ENCODE measurements at places on chromosomes 7 and 10.

DNA sequence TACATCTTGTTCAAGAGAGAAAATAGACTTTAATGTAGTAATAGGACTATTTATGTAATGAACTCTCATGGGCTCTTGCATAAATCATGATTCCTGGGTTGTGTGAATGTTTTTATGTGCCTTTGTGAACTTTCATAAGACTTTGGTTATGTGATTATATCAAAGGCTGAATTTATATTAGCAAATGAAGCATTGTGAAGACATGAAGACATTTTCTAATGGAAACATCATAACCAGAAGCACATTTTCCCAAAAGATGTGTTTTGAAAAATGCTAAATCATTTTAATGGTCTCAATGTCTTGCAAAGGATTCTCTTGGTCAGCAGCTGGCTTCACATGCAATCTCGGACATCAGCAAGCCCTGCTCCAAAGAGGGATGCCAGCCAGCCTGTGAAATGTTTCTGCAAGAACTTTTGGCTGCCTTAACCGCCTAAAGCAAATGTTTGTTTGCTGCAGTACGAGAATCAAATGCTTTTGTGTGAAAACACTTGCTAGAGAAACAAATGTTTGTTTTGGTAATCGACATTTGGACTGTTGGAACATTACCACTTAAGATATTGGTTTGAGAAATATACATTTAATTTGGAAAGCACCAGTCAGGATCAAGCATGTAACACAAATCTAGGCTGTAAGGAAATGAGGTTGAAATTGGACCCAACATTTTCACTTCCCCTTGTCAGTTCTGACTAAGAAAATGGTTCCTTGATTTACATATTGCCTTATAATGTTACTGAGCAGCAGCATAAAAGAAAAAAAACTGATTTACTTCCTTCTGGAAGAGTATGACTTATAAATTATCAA is 102.1 kb downstream of the RTKN2 start:
- no peak for DNase-seq

DNA sequence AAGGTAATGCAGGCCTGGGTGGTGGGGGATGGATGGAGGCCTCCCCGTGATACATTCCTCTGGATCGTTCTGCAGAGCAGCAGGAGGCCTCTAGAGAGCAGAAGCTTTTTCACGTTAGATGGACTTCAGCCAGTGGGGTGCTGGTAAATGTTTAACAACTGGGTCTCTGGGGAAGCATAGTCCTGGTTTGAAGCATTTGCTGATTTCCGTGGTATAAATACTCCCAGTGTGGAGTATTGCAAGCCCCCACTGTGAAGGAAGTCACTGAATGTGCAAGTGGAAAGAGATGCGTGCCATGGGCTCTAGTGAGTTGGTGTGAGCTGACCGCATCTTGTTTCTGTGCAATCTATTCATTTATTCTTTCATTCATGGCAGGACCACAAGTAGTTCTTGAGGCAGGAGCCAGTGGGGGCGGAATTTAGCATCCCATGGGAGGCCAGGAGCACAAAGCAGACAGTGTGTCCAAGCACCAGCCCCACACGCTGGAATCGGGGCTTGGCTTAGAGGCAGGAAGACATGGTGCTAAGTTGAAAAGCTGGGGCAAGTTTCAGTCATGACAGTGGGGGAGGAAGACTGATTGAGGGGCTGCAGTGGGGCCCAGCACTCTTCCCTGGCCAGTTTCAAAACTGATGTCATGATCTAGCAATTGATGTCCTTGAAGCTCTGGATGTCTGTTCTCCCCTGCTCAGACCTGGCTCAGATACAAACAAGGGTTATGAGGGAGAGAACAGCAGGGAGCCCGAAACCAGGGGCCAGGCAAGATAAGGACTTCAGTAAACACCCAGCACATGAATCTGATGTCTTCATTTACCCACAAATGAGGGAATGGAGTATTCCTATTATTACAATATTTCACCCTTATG is 280.9 kb upstream of the LYZL1 start:
- peak; percentile 58 for DNase-seq

GRCh38 chr10:78531088-78531487 is 497.4 kb downstream of the RPS24 start:
- DNase-seq: no peak

DNA sequence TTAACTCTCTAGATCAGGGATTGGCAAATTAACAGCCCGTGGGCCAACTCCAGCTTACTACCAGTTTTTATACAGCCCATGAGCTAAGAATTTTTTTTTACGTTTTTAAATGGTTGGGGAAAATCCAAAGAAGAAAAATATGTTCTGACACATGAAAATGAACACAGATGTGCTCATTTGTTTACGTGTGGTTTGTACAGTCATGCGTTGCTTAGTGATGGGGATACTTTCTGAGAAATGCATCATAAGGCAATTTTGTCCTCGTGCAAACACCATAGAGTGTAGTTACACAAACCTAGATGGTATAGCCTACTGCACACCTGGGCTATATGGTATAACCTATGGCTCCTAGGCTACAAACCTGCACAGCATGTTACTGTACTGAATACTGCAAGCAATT is 8.3 kb upstream of the SMKR1 start:
- peak; percentile 93 for DNase-seq

DNA sequence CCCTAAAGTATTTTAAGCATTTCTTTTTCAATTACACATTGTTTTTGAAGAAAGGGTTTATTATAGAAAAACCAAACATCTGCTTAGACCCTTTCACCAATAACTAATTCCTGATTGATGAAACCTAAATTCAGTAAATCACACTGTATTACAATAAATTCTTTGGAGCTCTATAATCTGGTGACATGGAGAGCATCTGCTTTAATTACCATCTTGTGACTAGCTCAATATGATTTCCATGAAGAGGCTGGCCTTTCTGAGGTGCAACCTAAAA is 9.7 kb downstream of the HYCC1 start:
- DNase-seq: peak; percentile 20

GRCh38 chr10:15293862-15294842 is 76.9 kb downstream of the FAM171A1 start:
- peak; percentile 39 for DNase-seq

DNA sequence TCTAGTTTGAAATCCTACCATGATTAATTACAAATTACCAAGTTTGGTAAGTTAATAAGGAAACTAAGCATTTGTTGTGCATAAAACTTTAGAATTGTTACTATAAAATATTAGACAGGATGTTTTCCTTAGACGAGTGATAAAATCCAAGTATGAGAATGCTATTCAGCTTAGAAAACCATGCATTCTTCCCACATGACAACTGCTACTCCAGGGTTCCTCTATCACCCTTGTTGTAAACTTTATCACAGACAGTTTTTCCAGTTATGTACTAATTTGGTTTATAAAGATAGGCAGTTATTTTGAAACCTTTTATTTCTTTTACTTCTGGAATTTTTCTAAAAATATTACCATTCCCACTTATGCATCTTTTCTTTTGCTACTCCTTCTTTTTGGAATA is 52.0 kb downstream of the SIRT1 start:
- DNase-seq: no peak

GRCh38 chr10:117260084-117260483 is 19.2 kb downstream of the SLC18A2 start:
- DNase-seq: no peak

DNA sequence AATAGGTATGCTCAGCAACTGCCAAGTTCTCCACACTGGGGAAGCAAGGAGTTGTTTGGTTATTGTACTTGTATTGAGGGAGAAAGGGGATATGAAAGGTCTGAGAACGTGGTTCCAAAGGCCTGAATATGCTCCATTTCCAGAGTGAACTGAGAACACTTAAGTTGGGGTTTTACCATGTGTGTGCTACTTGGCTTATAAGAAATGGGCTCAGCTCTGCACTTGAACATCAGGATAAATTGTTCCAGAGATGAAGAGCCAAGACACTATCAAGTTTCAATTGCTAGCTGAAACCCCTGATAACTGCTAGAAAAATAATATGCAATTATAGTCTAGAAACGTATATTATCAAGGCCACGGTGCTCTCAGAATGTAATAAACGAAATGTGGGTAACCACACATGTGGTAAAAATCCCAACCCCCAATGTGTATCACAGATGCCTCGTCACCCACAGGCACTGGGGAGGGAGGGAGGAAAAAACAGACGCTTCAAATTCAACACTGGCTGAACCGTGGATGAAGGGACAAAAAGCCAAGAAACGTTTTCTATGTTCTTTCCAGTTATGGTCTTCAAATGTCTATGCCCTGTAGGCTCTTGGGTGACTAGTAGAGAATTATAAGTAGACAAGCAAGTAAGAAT is 16.3 kb downstream of the ELMO1 start:
- no peak for DNase-seq

GRCh38 chr7:157609516-157609915 is 272.7 kb downstream of the DNAJB6 start:
- DNase-seq: no peak

DNA sequence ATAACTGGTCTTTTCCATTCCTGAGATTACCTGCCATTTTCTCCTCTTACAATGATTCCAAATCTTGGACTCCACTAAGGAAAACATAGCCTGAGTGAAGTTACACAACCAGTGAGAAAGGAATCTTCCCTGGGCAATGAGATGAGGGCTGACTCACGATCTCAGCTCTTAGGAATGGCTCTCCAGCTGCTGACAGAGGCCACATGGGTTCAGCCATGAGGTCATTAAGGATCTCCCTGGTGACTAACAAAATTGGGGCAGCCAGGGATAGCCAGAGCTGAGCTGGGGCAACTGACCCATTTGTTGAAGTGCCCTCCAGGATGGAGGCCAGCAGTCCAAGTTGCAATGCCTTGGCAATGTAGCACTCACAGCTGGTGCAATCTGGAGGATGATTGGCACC is 78.7 kb upstream of the MKLN1 start:
- DNase-seq: peak; percentile 99

- no peak for DNase-seq
Observed at GRCh38 chr7:129780257-129780973, 168.9 kb downstream of the NRF1 start.

DNA sequence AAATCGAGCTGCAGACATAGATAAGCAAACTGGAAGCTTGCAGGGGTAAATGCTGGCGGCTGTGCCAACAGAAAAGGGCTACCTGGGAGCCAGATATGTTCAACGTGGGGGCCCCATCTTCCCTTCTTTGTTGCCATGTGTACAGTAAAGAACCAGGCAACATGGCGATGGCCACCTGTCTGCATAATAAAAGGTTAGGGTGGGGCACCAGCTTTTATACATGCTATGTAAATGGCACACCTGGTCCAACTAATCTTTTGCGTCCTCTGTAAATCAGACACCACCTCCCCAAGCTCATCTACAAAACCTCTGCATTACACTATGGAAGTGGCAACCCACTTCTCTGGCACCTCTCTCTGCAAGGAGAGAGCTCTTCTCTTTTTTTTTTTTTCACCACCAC is 13.9 kb downstream of the BUD31 start:
- no peak for DNase-seq

DNA sequence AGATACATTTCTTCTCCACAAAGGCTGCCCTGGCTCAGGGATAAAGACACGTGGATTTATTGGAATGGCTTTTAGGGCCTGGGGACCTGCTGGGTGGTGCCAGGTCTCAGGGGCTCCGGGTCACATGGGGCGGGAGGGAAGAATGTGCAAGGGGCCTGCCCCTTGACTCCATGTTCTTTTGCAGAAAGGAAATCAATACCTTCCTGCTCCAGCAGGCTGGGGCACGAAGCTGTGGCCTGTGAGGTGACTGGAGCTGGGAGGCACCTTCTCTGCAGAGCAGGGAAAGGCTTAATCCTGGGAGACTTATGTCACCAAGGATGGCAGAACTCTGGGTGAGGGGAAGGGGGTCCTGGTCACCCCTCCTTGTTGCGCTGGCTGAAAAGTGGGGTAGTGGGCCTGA is 42.3 kb upstream of the GNA12 start:
- no peak for DNase-seq

DNA sequence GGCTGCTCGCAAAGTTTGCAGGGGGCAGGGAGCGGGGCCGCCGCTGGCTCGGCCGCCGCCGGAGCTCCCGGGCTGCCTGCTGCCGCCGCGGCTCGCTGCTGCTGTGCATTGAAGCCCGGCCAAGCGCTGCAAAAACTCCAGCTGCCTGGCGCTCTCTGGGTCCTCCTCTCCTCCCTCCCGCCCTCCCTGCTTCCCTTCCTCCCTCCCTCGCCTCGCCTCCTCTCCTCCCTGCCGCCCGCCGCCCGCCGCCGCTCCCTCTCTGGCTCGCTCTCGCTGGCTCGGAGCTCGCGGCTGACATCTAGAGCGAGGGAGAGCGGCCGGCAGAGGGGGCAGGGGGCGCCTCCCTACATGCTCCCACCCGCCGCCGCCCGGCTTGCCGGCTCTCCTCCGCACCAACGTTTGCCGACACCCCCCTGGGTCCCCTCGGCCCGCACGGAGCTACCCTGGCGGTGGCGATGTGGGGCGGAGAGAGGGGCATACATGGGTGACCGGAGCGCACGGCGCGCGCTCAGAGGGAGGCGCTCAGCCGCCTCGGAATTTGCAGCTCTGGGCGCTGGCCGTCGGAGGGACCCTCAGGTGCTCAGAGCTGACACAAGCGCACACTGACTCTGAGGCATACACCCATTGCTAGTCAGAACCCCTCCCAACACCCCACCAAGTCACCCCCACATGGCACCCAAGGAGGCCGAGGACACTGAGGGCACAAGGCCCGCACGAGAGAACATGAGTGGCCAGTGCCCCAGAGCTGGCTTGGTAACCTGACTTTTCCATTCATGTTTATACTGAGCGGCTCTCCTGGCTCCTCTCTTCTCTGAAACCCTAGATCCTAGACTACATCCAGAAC is 1.2 kb upstream of the PLXNA4 start:
- DNase-seq: peak; percentile 49

GRCh38 chr10:89705466-89705865 is 4.1 kb downstream of the KIF20B start:
- no peak for DNase-seq

- DNase-seq: no peak
Observed at GRCh38 chr7:41421056-41421455, 281.8 kb downstream of the INHBA start.

GRCh38 chr10:31129271-31129670 is 97.6 kb upstream of the ZNF438 start:
- DNase-seq: peak; percentile 83

DNA sequence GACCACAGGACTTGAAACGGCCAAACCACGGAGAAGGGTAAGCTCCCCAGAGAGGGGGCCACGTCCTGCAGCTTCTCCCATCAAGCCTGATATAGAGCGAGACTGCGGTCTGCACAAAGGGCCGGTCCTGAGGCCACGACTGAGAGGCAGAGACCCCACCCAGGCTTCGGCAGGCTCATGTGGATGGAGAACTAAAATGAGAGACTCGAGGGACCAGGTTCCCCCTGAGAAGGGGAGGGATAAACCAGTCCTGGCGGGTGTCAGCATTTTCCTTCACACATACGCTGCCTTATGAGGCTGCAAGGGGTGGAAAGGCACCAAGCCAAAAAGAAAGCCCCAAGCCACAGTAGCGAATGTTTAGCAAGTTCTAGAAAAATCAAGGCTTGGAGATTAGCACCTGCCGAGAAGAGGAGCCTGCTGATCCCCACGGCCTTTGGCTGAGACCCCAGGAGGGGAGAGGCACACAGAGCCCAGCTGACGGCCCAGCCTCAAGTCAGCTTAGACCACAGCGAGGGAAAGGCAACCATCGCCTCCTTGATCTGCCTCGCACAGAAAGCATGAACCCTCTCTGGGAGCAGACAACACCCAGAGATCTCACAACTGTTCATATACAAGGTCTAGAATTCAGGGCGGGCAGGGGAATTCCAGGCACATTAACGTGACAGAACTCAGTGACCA is 92.6 kb upstream of the RNF32 start:
- no peak for DNase-seq

GRCh38 chr7:156626220-156626895 is 14.2 kb upstream of the RNF32 start:
- DNase-seq: no peak

Data from cardiac fibroblast (primary cell).